ENCODE measurements at places on chromosomes 7 and 10.
A peak's percentile ranks its signal among the peaks of the same experiment; 100 is the strongest.

- peak; percentile 61 for DNase-seq
Measured at GRCh38 chr10:28906011-28906411, 228.7 kb downstream of the BAMBI start.

GRCh38 chr7:30366606-30367005, 82.2 kb downstream of the ZNRF2 start:
- DNase-seq, result no peak

DNA sequence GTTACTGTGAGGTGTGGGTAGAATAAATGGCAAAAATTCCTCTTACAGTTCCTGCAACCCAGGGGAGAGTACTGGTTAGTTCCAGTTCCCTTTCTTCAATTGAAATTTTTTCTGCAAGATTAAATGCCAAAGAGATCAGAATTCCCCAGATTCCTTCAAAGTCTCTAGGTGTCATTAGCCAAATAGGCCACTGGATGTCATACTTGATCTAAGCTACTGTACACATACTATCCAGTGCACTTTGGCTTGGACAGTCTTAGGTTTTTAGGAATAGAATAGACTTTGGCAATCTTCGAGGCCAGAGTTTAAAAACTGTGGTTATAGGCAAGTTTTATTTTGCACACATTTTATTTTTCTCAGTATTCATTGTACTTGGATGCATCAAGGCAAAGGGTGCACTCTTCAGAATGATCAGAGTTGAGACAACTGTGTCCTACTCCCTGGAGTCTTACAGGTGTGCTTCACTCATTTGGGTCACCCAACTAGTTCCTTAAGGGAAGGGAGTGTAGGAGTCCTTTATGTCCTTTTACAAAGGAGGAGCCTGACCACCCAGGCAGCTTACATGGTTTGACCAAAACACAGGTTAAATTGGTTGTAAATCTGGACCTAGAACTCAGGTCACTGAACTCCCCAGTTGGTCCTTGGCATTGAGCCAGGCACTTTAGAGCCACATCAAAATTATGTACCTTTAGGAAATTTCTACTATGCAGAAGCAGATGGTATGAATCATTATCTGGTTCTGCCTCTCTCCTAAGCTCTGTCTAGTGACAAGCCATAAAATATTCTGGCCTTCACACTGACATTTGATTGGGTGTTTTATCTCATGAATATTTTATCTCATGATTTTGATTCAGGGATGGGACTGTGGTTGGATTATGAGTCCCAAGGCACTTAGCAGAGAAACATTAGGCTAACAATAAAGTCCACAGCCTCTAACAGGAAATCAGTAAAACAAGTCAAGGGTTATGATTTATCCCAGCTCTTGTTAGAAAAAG, 49.5 kb downstream of the ASAH2B start:
- DNase-seq, result no peak

GRCh38 chr7:128755819-128756476, 16.8 kb downstream of the CALU start:
- DNase-seq, result no peak

DNA sequence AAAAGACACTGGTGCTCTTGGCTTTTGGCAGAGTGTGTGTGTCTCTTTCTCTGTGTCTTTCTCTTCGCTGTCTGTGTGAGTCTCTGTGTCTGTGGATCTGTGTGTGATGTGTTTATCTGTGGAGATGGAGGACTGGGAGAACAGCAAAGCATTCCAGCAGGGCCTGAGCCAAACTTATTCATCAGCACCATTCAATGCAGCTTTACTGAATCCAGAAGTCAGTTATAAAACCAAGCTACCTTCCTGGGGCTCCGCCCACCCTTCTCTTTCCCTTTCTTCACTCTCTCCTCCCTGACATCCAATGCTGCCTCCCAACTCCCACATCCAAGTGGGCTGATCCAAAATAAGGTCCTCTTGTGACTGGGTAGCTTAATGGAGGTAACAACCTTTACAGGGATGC, 3.9 kb downstream of the SGMS1 start:
- DNase-seq, result no peak

- no peak for DNase-seq
Measured at GRCh38 chr7:129170441-129171021, 17.9 kb upstream of the SMO start.

DNA sequence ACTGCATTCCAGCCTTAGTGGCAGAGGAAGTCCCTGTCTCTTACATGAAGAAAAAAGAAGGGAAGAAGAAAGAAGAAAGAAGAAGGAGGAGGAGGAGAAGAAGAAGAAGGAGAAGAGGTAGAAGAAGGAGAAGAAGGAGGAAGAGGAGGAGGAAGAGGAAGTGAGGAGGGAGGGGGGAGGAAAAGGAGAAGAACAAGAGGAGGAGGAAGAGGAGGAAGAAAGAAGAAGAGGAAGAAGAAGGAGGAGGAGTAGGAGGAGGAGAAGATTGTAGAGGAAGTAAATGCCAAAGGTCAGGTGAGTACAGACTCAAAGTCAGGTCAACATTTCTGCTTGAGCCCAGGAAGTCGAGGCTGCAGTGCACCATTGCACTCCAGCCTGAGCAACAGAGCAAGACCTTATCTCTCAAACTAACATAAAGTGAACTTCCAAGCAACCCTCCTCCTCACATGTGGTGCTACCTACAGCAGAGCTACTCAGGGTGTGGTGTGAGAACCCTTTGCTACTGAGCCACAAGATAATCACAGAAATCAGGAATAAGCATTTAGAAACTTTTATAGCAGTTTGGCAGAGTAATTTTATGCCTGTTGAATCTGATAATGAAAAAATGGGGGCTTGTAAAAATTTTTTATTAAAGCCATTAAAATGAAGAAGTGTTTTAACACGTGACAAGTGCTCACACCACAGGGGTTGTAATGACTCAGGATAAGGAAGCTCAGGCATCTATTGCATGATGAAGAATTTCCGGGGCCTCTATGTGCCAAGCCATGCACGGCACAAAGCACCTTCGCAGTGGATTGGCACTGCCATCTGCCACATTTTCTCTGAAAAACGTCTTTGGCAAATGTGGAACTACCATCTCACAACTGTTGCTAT, 224.9 kb upstream of the AUTS2 start:
- no peak for DNase-seq

- no peak for DNase-seq
Measured at GRCh38 chr10:128322950-128323349, 196.7 kb upstream of the MKI67 start.

GRCh38 chr7:137850972-137851945, 4.5 kb upstream of the DGKI start:
- no peak for DNase-seq

DNA sequence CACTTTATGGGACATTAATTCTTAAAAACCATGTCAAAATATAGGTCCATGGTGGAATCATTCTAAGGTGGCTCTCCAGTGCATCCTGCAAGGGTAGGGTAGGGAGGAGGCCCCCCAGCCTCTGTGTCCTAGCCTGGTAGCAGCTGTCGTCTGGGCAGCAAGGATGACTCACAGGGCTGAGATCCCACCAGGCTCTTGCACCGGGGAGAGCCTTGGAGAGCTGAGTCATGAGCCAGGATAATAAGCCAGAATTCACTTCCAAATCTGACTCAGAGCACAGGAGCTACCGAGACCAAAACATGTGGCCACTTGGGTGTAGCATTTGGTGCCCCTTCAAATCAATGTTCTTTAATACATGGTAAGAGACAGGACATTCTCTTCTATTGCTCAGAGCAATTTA, 298.5 kb downstream of the NEBL start:
- DNase-seq, result peak; percentile 76

- no peak for DNase-seq
Measured at GRCh38 chr10:132670546-132671227, 115.3 kb downstream of the NKX6-2 start.

DNA sequence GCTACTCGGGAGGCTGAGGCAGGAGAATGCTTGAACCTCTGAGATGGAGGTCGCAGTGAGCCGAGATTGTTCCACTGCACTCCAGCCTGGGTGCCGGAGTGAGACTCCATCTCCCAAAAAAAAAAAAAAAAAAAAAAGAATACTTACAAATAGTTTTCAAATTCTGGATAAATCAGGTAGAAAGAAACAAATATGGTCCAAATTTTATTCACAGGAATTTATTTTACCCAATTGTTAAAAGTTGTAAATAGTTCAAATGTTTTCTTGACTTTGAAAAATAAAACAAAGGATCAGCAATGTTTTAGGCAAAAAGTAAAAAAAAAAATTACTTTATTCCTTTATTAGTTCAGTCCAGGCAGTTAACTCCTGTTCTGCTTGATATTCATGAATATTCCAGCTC, 172.9 kb upstream of the NAMPT start:
- no peak for DNase-seq

DNA sequence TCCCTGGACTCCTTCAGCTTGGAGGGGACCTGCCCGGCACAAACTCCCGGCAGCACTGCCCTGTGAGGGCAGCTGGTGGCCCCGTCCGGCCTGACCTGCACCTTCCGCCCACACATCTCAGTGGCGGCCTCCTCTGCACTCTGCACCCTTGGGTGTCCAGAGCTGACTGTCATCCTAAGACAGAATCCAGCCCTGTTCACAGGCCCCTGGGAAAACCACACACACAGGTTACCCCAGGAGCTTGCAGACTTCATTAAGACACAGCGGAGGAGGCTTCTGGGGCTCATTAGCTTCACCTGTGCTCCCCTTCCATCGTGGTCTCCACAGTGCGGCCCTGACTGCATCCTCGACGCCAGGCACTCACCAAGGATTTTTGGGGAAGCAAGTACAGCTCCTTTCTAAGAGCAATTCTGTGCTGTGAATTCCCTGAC, 51.5 kb upstream of the SHH start:
- DNase-seq, result no peak

- DNase-seq, result no peak
Measured at GRCh38 chr7:129652914-129653313, 41.4 kb downstream of the NRF1 start.

DNA sequence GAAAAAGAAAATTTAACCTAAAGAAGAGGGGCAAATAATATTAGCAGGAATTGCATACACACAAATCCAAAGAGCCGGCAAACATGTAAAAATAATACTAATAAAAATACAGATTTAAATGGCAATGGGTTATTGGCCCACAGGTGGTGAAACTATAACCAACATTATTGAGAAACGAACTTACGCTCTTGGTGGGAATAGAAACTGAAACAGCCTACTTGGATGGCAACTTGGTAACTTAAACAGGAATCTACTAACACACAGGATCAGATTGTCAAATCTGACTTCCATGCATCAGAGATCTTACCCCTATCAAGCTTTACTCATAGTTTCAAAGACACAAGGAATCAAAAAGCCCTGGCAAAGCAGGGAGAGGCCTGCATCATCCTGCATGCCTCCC, 66.5 kb downstream of the ANLN start:
- DNase-seq, result no peak

DNA sequence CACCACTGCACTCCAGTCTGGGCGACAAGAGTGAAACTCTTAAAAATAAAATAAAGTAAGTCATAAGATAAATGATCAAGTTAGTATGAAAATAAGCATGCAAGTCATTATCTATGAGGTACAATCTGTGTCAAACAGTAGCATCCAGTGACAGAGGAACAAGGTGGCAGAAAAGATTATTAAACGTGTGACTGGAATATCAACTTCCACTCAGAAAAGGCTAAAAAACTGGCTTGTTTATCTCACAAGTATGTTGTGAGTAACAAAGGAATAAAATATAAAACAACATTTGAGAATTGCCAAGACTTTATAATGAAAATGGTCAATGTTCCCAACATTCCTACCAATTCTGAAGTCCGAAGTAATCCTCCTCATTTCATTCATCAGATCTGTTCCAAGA, 30.3 kb downstream of the ITGB1 start:
- no peak for DNase-seq

DNA sequence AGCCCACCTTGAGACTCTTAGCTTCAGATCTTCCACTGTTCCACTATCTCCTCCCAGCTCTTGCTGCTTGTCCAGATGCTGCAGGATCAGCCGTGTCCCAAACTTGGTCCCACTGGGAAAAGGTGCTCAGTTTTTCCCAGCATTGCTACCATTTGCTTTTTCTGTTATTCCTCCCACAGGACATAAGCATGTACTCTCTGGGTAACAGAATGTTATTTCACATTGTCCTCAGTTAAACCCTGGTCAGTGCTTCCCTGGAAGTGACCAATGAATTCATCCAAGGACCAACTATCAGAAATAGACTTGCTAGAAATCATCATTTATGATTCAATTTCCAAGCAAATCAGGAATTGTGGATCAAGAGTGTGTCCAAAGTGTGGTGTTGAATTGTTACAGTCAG, 179.2 kb upstream of the ZNF32 start:
- DNase-seq, result no peak

- no peak for DNase-seq
Measured at GRCh38 chr10:72832701-72833100, 60.8 kb upstream of the OIT3 start.

DNA sequence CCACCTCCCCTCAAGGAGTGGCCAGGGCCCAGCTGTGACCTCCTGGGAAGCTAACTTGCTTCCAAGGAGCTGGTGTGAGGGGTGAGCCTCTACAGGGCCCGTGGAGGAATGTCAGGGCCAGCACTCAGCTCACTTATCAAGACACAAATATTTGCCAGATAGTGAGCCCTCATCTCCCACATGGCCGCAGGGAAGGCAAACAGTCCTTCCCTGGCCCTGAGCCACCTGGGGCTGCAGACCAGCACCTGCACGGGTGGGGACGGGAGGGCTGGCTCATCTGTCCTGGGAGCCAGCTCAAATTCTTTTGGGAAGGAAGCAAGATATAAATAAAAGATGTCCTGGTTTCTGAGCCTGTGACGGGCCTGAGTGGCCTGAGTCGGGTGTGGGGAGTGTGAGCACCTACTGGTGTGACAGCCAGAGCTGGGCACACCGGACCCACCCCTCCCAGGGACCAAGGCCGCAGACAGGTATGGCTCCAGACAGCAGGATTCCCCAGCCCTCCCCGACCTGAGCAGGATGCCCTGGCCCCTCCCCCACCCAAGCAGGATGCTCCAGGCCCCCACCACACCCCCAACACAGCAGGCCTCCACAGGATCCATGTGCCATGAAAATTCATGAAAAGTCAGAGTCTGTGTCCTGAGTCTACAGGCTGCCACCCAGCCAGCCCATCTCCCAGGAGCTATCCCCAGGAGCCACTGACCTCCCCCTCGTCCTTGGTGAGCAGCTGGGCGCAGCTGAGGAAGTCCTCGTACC, 148.0 kb downstream of the MAPK8 start:
- DNase-seq, result no peak

GRCh38 chr10:61463035-61463909, 10.1 kb upstream of the TMEM26 start:
- DNase-seq, result no peak

GRCh38 chr7:150847536-150847935, 4.8 kb upstream of the AOC1 start:
- no peak for DNase-seq

Data from BE2C (cell line).